ENCODE measurements at places on chromosomes 4 and X. TPM values are rescaled to one million over a fixed set of nuclear protein-coding genes. Genes with fewer than 3 reads are reported as not detected.

- H3K4me3 ChIP-seq, result no peak overlapping the region
- no peak overlapping the region for H3K27ac ChIP-seq
- peaks cover 4% of the 10 kb centered on the region for H3K36me3 ChIP-seq
- H3K27me3 ChIP-seq, result no peaks in the 10 kb centered on the region
- H3K4me1 ChIP-seq, result peaks cover 4% of the 10 kb centered on the region
Observed at GRCh38 chr4:30924495-30924894, 204.3 kb downstream of the PCDH7 start.

DNA sequence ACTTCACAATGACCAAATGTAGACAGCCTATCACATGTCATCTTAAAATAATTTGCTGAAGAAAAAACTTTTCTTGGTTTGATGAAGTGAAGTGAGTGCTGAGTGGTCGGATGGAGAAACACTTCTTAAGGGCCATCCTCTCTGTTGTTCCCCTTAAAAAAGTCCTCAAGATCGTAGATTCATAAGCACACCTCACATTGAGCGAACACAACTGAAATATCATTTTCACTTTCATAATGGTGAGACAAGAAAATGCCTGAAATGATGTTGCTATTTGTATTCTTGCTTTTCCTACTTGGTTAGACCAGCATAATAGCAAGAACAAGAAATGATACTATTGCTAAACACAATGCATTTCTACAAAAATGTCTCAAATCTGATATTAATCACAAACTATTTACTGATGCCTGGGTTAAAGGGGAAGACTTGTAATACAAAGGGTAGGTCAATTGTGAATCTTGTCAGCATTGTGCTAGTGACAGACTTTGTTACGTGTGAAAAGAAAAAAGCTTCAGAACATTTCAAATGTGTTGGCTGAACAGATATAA lies 305.6 kb upstream of the NR3C2 start:
- DNase-seq, result no peak
- H3K27me3 ChIP-seq, result peaks cover 14% of the 10 kb centered on the region
- H3K27ac ChIP-seq, result no peak overlapping the region
- H3K4me3 ChIP-seq, result no peak overlapping the region
- H3K36me3 ChIP-seq, result no peaks in the 10 kb centered on the region
- H3K4me1 ChIP-seq, result no peaks in the 10 kb centered on the region

DNA sequence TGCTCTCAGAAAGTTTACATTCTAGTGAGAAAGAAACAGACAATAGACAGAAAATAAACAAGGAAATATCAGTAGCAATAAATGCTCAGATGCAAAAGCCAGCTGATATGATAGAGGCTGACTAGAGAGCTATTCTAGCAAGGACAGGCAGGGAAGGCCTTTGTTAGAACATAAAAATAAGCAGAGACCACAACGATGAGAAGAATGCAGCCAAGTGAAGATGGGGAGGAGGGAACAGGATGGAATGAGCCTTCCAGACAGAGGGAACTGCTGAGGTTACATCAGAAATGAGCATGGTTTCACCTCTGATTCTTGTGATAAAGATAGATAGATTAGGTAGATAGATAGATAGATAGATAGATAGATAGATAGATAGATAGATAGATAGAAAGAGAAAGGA lies 7.6 kb upstream of the SOWAHB start:
- no peak overlapping the region for H3K4me3 ChIP-seq
- H3K36me3 ChIP-seq, result peaks cover 7% of the 10 kb centered on the region
- H3K4me1 ChIP-seq, result no peaks in the 10 kb centered on the region
- no peaks in the 10 kb centered on the region for H3K27me3 ChIP-seq
- no peak overlapping the region for H3K27ac ChIP-seq

GRCh38 chr4:126451237-126451873 lies 1136.6 kb downstream of the FAT4 start:
- H3K4me1 ChIP-seq, result no peaks in the 10 kb centered on the region
- H3K27ac ChIP-seq, result no peak overlapping the region
- no peak for DNase-seq
- no peaks in the 10 kb centered on the region for H3K36me3 ChIP-seq
- H3K4me3 ChIP-seq, result no peak overlapping the region
- no peaks in the 10 kb centered on the region for H3K27me3 ChIP-seq

- H3K27ac ChIP-seq, result no peak overlapping the region
- H3K4me3 ChIP-seq, result no peak overlapping the region
- peak; percentile 52 for DNase-seq
- no peaks in the 10 kb centered on the region for H3K36me3 ChIP-seq
- no peaks in the 10 kb centered on the region for H3K27me3 ChIP-seq
Observed at GRCh38 chrX:119411959-119412358, 12.8 kb downstream of the SLC25A43 start.

- no peaks in the 10 kb centered on the region for H3K4me1 ChIP-seq
- H3K27me3 ChIP-seq, result no peaks in the 10 kb centered on the region
- no peak for DNase-seq
- no peak overlapping the region for H3K27ac ChIP-seq
Observed at GRCh38 chrX:19750028-19750782, 137.2 kb downstream of the SH3KBP1 start.

The ZCCHC18 gene
- total RNA-seq, result 2.3 TPM

The STS gene
- total RNA-seq, result 6.6 TPM

The TCEAL3 gene
- total RNA-seq, result 9.2 TPM
